Right renal cortex interstitium (tissue), 3 donors: ENCODE measurements at places on chromosomes 11 and 22.

DNA sequence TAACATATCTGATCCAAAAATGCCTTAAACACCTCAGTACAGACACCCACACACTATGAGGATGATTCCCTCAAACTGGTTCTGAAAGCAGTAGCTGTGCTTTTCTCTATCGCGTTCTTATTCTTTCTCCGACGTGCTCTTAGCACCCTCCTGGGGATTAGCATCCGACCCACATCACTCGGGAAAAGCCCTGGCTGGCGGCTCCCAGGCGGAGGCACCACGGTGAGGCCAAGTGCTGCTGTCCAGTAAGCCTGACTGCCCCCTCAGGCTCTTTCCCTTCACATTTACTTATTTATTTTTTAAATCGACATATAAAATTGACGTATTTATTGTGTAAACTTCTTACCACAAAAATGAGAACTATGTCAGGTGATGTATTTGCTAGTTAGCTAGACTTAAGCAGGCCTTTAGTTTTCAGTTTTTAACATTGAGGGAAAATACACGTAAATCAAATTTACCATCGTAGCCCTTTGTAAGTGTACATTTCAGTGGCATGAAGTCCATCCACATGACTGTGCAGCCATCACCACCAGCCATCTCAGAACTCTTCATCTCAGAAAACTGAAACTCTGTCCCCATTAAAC is 19.2 kb downstream of the TBX1 start:
- no peak for DNase-seq

GRCh38 chr11:133104009-133104744 is 428.1 kb downstream of the OPCML start:
- DNase-seq, result no peak

- DNase-seq, result no peak
These were observed 14.4 kb downstream of the OAF start for GRCh38 chr11:120224972-120225909.

DNA sequence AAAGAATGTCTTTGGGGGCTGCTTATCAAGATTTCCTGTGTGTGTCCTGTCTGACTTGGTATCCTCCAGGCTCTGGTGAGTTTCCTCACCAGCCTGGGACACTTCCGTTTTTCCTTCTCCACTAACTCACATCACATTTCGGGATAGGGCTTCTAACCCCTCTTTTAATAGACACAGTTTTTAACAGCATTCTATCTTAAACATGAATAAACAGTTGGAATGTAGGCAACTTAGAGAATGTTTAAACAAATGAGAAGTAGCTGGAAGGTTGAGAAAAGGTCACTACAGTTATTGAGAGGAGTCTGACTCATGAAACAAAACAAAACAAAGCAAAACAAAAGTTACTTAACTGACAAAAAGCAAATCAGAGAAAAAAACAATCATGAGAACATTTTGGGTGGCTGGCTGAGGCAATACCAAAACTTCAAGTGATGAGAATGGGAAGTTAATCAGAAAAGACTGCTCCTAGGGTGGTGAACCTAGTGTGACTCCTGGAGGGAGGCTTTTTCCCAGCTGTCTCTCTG is 64.7 kb upstream of the CTSC start:
- DNase-seq, result no peak

GRCh38 chr22:38353701-38354100 is 36.5 kb upstream of the CSNK1E start:
- DNase-seq, result no peak

- no peak for DNase-seq
These were observed 48.7 kb downstream of the CWC15 start for GRCh38 chr11:94924612-94925011.

GRCh38 chr11:113474362-113475159 is 637 bp downstream of the DRD2 start:
- peak; percentile 87 for DNase-seq

- no peak for DNase-seq
These were observed 232.4 kb downstream of the MIAT start for GRCh38 chr22:26889802-26890201.

- DNase-seq, result no peak
These were observed 565.9 kb downstream of the ETS1 start for GRCh38 chr11:128021349-128022006.

DNA sequence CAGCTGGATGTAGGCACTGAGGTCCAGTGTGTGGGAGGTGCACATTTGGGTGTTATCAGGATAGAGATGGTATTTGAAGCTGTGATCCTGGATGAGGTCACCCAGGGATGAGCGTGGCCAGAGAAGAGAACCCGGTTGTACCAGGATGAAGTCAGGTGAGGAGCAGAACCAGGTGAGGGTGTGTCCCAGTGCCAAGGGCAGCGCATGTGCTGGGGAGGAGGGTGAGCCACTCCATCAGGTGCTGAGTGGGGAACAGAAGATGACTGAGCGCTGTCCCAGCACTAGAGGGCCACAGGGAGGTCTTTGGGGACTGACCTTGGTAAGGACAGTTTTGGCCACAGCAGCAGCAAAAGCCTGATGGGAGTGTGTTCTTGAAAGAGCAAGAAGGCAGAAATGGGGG is 2.7 kb downstream of the ARL2 start:
- DNase-seq, result no peak

DNA sequence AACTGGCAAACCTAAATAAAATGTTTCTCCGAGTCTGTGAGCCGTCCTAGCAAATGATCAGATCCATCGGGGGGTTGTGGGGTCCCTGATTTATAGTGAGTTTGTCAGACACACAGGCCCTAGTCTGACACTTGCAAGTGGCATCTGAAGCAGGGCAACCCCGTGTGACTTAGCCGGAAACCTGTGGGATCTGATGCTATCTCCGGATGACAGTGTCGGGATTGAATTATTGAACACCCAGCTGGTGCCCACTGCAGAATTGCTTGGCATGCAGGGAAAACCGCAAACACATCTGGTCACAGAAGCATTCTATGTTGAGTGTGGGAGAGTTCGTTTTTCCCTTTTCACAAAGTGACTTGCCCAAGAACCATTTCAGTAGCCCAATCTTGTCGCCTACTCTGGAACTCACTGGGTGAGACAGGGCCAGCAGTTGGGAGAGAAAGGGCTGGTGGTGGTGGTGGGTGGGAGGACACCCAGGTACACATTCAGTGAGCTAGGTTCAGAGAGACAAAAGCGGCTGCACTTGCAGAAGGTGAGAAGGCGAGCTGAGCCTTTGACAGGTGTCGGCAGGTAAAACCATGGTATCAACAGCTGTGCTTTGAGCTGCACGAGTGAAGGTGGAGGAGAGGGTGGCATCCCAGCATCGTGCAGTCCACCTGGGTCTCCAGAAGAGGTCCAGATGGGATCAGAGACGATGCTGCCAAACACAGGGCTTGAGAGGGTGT is 33.7 kb upstream of the B3GAT1 start:
- DNase-seq, result no peak

DNA sequence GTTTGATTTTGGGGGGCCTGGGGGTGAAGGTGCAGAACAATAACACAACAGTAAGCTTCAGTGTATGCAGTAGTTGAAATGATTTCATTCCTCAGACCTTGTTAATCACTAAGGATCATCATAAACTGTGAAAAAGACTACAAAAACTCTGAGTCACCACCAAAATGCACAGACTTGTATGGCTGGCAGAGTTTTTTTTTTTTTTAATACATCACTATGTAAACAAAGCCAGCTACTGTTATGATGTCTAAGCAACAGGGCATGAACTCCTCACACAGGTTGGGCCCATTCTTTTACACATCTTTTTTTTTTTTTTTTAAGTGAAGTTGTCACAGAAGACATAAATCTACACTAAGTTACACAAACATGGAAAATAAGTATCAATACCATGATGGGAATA is 311.9 kb downstream of the GUCY1A2 start:
- DNase-seq, result no peak

DNA sequence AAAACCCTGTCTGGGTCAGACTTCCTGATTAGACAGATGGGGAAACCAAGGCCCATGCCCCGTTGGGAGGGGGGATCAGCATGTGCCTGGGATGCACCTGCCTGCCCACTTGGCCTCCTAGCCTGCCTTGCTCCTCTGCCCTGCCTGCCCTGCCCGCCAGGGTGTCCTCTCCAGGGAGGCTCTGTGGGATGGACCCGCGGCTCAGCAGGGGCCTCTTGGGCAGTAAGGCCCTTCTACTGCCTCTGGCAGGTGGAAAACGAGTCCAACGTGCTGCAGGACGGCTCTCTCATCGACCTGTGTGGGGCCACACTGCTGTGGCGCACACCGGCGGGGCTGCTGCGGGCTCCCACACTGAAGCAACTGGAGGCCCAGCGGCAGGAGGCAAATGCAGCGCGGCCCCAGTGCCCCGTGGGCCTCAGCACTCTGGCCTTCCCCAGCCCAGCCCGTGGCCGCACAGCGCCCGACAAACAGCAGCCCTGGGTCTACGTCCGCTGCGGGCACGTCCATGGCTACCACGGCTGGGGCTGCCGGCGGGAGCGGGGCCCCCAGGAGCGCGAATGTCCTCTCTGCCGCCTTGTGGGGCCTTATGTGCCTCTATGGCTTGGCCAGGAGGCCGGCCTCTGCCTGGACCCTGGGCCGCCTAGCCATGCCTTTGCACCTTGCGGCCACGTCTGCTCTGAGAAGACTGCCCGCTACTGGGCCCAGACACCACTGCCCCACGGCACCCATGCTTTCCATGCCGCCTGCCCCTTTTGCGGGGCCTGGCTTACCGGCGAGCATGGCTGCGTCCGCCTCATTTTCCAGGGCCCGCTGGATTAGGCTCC is 4.7 kb upstream of the DPP3 start:
- DNase-seq, result no peak
